ENCODE measurements at places on chromosomes 1 and 21. TPM values are rescaled to one million over a fixed set of nuclear protein-coding genes. Genes with fewer than 3 reads are reported as not detected.

Gene CAMSAP2
- total RNA-seq = 51.9 TPM

Gene LDLRAD1
- total RNA-seq = not detected

Gene AMPD1
- total RNA-seq = not detected

Gene TMEM222
- 27.8 TPM for total RNA-seq

Gene NPPB
- total RNA-seq = not detected

Gene SMYD3
- 31.4 TPM for total RNA-seq

Gene ZNF683
- total RNA-seq = not detected

Gene CTH
- 11.2 TPM for total RNA-seq

Gene TEX50
- not detected for total RNA-seq
